ENCODE measurements at places on chromosomes 4 and X. TPM values are rescaled to one million over a fixed set of nuclear protein-coding genes. Genes with fewer than 3 reads are reported as not detected.

SLC10A7 gene
- 20.3 TPM for total RNA-seq

SCML2 gene
- total RNA-seq = 1.7 TPM

DNA sequence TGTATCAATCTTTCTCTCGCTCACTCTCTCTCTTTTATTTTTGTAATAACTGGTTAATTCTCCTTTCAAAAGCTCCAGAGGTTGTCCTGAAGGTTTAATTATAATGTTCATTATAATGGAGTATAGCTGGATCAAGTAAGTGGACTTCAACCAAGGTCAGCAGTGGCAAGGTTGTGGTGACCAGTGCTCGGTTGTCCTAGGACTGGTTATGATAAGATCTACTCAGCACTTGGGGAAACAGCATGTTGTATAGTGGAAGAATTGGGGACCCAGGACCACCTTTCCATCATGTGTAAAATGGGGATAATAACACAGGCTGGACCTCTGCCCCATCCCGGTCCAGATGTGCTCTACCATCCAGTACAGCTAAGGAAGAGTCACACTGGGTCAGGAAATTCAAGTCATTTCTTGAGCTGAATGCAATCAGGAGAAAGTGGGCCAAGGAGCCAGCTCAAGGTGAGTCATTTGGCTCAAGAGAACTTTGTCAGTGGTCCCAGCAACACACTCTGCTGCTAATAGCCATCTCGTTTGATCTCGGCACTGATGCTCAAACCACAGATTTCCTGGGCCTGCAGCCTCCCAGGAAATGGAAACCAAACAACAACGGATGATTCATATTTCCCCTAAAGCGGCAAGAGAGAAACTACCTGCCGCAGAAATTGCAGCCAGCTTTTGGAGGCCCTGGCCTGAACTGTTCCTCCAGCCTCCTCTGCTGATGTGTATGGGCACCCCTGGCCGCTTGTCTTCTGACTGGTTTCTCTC is 123.6 kb upstream of the RBPJ start:
- DNase-seq = peak; percentile 85

GRCh38 chr4:118224243-118224829 is 128.5 kb downstream of the PRSS12 start:
- peak; percentile 78 for DNase-seq

DNA sequence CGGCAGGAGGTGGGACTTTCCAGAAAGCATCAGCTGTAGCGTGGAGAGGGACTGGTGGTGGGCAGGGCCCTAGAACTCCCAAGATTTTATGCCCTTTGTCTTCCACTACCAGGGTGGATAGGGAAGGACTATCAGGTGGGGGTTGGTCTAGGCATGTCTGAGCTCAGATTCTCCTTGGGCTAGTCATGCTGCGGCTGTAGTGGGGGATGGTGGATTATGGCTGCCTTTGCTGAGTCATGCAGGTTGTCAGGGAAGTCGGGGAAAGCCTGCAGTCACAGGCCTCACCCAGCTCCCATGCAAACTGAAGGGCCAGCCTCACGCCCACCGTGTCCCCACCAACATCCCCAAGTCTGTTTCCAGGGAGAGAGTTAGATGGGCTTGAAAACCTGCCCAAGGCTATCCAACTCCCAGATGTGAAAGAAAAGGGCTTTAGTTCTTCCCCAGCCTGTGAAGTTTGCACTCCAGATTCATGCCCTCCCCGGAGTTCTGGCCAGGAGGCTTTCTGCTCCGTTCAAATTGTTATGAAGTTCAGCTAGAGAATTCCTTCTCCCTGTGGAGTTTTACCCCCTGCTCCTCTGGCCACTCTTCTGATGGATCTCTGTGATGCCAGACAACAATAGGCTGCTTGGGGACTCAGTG is 13.4 kb upstream of the MEPE start:
- peak; percentile 59 for DNase-seq

DNA sequence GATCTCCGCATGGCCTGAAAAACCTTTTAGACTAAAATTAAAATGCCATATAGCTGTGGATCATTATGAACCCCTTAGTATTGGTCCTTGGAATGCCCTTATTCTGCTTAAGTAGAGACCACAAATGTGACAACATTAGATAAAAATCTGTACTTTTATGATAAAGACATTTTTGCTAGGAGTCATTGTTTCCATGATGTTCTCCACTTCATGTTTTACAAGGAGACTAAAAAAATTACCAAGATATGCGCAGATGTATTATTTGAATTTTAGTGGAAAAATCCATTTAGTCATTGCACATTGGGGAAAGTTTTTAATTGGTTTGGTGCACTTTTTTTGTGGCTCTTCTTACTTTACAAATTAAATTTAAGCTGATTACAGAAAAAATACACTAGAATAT is 85.1 kb upstream of the HPRT1 start:
- no peak for DNase-seq

DNA sequence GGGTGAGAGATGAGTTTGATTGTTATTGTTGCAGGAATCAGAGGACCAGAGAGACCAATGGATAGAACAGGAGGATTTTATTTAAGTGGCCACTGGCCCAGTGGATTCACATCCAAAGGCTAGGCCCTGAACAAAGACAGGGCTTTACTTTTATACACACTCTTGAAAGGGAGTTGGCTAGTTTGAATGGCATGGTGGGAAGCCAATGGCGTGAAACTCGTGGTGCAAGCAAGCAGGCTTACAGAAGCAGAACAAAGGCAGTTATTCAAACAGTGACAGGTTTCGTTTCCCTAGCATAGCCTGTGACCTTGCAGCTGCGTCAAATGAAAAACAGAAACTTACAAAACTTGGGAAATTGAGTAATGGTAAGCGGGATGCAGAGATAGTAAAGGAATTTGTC is 110.2 kb upstream of the PRDX4 start:
- DNase-seq = no peak

- DNase-seq = peak; percentile 26
These were observed 354.9 kb downstream of the RPA4 start for GRCh38 chrX:97238632-97239031.

- no peak for DNase-seq
These were observed 207.5 kb upstream of the FAM9B start for GRCh38 chrX:9241427-9241826.

GRCh38 chr4:153114771-153115321 is 89.4 kb upstream of the TRIM2 start:
- DNase-seq = peak; percentile 43

DNA sequence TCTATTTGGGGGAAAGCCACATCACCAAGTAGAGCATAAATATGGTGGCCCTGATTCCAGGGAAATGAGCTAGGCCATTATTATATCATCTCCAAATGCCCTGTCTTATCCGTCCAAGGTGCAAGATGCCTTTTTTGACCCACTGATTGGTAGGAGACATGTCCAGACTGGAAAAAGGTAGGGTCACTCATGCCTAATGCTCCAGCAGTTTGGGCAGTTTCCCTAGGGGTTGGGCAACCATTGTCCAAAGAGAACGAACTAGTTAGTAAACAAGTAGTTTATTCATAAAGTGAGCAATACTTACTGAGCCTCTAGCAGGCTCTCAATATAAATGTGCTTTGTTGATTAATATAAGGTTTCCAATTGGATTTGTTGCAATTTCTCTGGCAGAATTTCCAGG is 6.2 kb downstream of the FHDC1 start:
- no peak for DNase-seq

GRCh38 chr4:128572778-128573241 is 236.7 kb upstream of the JADE1 start:
- no peak for DNase-seq

DNA sequence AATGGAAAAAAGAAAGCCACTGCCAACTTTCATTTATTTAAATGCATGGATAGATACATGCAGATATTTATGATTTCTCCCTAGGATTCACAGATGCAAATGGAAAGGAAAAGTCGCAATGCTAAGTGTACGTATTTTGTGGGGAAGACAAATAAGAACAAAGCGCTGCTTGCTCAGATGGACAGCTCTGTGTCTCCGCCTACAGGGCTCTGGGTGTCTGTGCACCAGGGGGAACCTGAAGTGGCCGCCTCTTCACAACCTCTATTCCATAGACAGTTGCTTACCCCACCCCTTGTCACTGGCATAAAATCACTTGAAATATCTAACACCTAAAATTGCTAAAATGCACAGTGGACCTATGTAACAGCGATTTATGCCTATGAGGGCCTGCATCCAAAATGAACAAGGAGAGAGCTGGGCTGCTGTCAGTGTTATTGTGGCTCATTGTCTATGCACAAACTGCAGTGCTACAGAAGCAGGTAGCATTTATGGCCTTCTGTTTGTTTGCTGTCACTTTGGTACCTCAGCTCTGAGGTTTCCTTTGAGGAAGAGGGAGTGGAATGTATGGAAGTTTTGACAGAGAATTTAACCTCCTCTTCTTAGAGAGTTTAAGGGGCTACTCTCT is 58.6 kb upstream of the PAGE1 start:
- DNase-seq = peak; percentile 30

DNA sequence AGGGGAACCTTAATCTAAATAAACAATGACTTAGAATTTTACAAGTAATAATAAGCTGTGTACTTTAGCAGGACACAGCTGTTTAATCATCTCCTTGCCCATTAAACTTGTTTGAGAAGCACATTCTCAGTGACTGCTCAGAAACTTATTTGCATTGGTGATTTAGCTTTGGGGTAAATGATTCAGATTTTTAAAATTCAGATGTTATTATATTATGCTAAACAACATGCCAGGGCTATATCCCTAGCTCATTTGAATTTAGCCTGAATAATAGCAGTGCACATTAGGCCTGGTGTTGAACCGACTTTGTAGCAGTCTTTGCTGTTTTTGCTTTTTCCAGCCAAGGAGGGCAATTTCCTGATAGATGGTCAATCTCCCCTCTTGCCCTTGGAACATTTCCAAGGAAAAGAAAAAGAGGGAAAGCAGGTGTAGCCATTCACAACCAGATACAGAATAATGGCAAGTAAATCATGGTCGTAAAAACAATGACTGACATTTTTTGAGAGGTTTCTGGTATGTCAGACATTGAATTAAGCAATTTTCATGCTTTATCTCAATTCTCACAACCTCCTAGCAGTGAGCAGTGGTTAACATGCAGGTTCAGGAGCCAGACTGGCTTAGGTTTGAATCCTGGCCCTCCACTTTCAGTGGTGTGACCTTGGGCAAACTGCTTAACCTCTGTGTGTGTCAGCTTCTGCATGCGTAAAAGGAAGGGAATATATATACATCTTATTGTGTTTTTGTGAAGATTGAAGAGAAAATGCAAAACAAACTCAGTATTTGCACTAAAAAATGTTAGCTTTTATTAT is 16.8 kb downstream of the ARHGEF38 start:
- DNase-seq = no peak

All from fibroblast of villous mesenchyme (primary cell).